Activated CD4-positive, alpha-beta T cell treated with anti-CD3 and anti-CD28 coated beads, Interleukin-2, amount 10 ng/mL, durations not matched to agents 7 days and 5 days (primary cell): ENCODE measurements at places on chromosomes 12 and 14. TPM values are rescaled to one million over a fixed set of nuclear protein-coding genes. Genes with fewer than 3 reads are reported as not detected.

GRCh38 chr14:95370076-95370475, 50.4 kb upstream of the CLMN start:
- DNase-seq = no peak

DNA sequence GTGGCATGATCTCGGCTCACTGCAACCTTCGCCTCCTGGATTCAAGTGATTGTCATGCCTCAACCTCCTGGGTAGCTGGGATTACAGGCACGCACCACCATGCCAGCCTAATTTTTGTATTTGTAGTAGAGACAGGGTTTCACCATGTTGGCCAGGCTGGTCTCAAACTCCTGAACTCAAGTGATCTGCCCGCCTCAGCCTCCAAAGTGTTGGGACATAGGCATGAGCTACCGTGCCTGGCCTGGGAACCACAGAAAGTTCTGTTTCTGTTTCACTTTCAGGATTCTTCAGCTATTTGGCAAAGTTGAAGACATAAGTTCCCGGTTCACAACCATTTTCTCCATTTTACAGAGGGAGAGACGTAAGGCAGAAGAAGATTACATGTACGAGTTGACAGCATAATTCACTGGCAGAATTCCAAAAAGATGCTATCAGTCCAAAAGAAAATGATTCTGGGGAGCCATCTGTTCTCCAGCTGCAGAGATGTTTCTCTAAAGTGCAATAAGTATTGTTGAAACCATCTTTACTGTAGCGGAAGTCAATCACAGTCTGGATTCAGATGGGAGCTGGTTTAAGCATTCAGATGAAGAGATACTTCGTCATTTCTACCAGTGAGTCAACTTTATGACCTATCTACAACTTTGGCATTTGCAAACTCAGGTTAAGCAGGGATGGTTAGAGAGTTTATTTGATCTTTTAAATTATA, 8.1 kb upstream of the RNF34 start:
- DNase-seq = peak; percentile 63

DNA sequence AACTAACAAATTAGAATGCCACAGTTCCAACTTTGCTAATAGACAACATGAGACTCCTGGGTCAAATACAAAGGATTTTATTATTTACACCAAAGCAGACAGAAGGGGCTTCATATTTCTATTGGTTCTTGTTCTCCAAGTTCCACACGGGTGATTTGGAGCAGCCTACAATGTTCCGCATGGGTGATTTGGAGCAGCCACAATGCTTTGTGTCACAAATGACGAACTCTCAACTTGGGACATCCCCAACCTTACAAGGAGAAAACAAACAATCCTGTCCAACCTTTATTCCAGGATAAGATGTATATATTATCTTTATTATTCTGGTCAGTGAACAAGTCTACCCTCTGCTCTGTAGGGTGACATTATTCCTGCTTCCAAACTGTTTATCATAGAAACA, 694.3 kb upstream of the MGAT4C start:
- no peak for DNase-seq

- DNase-seq = peak; percentile 20
Observed at GRCh38 chr12:92431146-92431545, 271.6 kb upstream of the PLEKHG7 start.

DNA sequence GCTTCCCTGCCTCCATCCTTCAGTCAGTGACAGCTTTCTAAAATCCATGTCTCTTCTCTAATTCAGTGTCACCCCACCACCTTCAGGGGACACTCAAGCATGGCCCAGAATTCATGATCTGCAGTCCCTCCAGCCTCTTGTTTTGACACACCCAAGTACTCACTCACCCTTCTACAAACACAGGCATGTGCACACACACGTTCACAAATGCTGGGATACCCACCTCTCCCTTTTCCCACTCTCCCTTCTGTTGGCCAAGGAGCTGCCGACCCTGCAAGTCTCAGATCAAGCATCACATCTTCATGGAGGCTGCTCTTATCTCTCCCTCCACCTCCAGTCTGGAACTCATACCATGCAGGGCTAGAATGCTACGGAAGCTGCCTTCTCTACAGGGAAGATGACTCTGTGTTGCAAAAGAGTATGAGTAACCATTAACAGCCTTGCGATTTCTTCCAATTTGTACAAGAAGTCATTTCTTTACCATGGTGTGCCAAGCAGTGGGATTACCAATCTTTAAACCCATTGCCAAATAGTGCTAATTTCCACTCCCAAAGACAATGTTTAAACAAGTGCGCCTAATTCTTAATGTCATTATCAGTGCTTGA, 196.1 kb downstream of the BCL11B start:
- DNase-seq = no peak

GRCh38 chr14:47485421-47485820, 190.0 kb downstream of the MDGA2 start:
- no peak for DNase-seq

- DNase-seq = no peak
Observed at GRCh38 chr12:20557096-20557495, 138.0 kb upstream of the SLCO1C1 start.

GRCh38 chr12:116358536-116358892, 81.0 kb upstream of the MED13L start:
- no peak for DNase-seq

DNA sequence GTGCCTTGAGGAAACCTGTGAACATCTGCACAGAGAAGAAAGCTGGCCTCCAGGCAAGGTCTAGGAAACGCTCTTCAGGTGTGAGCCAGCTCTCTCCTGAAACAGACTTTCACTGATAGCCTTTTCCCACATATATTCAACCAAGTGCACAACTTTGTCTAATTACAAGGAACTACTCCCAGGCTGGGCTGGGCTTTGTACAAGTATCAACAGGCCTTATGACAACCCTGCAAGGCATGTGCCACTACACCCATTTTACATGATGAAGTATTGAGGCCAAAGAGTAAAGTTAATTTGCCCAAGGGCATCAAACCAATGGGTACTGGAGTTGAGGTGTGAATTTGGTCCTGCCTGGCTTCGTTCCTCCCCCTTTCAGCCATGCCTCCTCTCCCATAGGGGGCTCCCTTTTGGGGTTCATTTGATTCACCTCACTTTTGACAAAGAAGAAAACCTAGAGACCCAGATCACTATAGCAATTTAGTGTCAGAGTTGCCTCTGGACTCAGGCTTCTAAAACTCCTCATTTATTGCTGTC, 2.1 kb downstream of the CSRP2 start:
- DNase-seq = no peak

DNA sequence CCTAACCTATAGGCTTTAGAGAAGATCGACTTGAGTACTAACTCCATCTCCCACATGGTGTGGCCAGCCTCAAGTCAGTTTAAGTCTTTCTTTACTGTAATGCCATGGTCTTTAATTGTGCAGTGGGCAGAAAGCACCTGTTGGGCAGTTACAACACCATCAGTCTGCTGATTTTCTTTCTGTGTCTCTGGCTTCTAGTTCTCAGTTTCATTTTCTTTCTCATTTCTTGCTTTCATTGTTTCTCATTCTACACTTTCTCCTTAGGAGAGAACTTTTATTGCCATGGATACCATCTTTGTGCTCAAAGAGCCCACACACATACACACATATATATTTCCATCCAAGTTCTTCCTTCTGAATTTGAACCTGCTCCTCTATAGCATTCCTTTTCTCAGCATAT, 96.1 kb upstream of the SLC16A7 start:
- DNase-seq = no peak

DNA sequence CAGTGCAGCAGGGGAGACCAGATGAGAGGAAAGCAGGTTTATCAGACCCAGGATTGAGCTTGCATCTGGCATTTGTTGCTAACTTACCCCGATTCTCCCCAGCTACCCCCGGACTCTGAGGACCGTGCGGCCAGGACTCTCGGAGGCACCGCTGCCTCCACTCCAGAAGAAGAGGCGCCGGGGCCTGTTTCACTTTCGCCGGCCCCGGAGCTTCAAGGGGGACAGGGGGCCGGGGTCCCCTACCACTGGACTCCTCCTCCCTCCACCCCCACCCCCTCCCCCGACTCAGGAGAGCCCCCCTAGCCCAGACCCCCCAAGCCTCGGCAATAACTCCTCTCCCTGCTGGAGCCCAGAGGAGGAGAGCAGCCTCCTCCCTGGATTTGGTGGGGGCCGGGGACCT, 6.5 kb upstream of the CPNE6 start:
- no peak for DNase-seq

DNA sequence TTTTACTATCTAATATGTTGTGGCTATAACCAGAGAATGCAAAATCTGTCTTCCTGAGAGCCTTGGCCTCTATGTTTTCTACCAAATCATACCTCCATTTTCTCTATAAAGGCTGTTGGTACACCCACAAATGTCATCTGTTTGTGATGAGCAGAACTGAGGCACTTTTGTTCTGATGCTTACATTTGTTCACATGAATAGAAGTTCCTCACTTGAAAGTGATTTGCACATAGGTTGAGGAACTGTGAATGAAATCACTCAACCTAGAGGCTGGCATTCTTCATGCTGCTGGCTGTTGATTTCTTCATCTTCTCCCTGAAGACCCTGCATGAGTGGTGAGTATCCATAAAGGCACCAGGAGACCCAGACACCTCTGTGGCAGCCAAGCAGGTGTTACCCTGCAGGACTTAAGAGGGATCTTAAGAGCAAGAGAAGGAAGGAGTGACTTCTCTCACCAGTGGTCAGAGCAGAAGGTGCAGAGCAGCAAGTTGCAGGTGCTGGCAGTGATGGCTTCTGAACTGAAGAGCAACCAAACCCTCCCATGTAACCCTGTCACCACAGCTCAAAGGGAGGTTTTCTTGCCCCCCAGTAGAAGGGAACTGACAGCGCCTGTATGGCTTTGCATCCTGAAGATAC, 110.3 kb downstream of the HMGA2 start:
- no peak for DNase-seq

GRCh38 chr14:90140298-90140955, 78.6 kb downstream of the KCNK13 start:
- no peak for DNase-seq

- no peak for DNase-seq
Observed at GRCh38 chr14:99330316-99331240, 58.6 kb upstream of the BCL11B start.

GRCh38 chr14:81122326-81122725, 98.4 kb downstream of the GTF2A1 start:
- no peak for DNase-seq

DNA sequence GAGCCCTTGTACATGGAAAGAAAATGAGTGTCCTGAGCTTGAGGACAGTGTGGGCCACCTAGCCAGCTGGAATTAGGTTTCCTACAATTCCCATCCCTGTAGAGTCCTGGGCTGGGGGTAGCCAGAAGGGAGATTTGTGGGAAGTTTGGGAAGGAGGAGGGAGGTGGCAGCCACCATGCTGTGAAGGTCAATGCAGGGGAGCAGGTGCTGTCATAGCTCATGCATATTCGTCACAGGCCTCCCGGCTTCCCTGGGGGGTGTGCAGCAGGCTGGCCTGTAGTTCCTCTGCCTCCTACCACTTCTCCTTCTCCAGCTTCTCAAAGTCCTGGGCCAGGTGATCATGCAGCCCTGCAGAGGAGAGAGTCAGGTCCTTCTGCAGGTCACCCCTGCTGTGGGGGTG, 121.3 kb downstream of the TBX3 start:
- DNase-seq = no peak

- no peak for DNase-seq
Observed at GRCh38 chr12:131217024-131217586, 263.4 kb downstream of the ADGRD1 start.

DNA sequence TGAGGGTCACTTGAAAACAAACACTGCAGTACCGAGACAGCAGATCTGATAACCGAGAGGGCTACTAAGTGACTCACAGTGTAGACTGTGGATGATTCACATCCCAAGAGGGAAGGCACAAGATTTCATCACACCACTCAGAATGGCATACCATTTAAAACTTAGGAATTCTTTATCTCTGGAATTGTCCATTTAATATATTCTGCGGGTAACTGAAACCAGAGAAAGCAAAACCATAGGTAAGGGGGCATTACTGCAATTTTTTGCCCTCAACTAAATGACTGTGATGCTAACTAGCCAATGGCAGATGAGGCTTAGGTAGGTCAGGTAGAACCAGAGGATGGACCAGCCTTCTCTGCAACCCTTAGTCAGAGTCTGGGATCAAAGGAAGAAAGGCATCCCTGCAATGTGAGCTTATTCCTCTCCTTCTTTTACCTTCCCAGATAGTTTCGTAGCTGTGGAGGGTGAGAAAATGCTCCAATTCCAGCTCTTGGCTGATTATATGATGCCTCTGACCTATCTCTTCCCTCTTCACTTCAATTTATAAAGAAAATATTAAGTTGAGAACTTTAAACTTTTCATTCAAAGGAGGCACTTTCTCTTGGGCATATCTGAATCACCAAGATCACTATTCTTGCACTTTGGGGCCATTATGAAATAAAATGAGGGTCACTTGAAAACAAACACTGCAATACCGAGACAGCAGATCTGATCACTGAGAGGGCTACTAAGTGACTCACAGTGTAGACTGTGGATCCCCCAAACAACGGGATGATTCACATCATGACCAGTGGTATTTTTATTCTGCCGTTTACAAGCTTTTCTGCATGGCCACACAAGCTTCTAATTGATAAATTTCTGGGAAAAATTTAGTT, 6.8 kb downstream of the ART4 start:
- no peak for DNase-seq

DNA sequence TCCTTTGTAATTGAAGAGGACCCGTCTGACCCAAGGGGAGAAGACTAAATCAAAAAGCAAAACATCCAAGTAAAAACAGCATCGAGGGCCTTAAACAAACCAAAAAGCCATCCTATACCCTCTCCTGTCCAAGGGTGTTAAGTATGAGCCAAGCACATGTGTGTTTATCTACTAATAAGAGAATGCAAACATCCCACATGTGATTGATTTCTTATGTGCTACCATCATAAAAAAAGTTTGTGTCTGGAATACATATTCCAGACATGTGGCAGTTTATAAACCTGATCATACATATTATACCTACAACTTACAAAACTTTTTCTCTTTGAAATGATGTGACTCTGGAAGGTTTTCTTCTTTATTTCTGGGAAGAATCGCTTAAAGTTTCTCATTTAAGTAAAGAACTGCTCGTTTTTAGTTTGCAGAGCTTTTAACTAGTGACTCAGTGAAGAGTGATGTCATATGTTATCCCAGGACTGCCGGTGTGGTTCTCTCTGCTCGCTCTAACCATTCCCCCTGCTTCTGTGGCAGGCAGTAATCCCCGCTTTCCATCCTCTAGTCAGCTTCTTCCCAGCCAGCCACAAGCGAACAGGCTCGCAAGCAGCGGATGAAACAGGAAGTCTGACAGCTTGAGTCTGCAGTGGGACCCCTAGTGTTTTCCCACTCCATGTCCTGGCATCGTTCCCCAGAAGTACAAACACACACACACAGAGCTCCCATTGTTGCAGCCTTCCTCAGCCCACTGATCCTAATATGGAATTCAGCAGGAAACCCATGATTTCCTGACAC, 431 bp upstream of the RHOJ start:
- no peak for DNase-seq

- no peak for DNase-seq
Observed at GRCh38 chr14:77667331-77667730, 40.5 kb downstream of the ALKBH1 start.

- DNase-seq = no peak
Observed at GRCh38 chr12:45235087-45236025, 19.5 kb downstream of the ANO6 start.

The SLC35E3 gene
- total RNA-seq = 8.1 TPM

The PPM1A gene
- total RNA-seq = 53.1 TPM

The KLRD1 gene
- not detected for total RNA-seq

The GCH1 gene
- 55.1 TPM for total RNA-seq

The KRT4 gene
- not detected for total RNA-seq

The KLHL33 gene
- 0.17 TPM for total RNA-seq

The FAM181A gene
- total RNA-seq = not detected
